ENCODE measurements at places on chromosomes 7 and 10.

DNA sequence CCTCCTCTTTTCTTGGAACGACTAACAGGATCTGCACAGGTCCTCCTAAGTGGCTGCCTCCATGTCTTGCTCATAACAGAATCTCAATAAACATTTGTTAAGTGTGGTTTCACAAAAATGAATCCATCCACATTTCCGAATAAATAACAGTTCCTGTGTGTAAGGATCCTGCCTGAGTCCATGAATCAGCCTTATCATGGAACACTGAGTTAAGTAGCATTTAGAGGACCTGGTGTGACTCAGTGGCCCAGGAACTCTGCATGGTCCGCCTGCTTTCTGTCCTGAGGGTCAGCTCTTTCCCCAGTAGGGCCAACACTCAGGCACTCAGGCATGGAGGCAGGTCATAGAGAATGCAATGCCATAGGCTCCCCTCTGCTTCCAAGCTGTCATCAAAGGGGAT, 15.8 kb upstream of the C10orf90 start:
- no peak for DNase-seq

GRCh38 chr10:7107285-7107684, 303.5 kb downstream of the SFMBT2 start:
- no peak for DNase-seq

DNA sequence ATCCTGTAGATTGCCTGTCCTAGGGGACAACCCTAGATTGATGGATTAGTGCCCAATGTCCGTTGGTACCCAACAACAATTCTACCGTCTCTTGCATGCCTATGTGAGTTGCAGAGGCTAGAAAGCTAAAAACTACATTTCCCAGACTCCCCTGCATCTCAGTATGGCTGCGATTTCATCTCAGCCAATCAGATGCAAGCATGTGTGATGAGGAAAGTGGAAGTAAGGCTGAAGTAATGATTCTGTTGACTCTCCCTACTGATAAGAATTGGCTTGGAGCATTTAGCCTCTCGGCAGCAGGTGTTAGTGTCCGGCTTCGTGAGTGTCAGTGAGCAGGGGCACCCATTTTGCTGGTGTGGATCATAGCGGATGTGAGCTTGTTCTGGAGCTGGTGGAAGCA, 171.9 kb downstream of the FGFR2 start:
- peak; percentile 16 for DNase-seq

GRCh38 chr7:22647451-22648257, 79.3 kb upstream of the IL6 start:
- DNase-seq = peak; percentile 77

- no peak for DNase-seq
Measured at GRCh38 chr10:88893611-88894010, 13.6 kb downstream of the STAMBPL1 start.

DNA sequence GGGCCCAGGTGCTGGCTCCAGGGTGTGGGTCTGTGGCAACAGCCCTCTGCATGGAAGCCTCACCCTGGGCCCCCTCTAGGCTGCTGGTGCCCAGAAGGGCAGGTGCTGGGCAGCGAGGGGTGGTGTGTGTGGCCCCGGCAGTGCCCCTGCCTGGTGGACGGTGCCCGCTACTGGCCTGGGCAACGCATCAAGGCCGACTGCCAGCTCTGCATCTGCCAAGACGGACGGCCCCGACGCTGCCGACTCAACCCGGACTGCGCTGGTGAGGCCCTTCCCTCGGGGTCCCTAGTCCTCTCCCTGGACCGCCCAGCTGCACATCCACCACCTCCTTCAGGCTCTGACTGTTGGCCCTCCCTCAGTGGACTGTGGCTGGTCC, 18.8 kb upstream of the ZNF467 start:
- DNase-seq = no peak
